ENCODE measurements at places on chromosomes 3 and 15.

- peak; percentile 59 for DNase-seq
Measured at GRCh38 chr3:123096731-123097130, 29.9 kb downstream of the PDIA5 start.

DNA sequence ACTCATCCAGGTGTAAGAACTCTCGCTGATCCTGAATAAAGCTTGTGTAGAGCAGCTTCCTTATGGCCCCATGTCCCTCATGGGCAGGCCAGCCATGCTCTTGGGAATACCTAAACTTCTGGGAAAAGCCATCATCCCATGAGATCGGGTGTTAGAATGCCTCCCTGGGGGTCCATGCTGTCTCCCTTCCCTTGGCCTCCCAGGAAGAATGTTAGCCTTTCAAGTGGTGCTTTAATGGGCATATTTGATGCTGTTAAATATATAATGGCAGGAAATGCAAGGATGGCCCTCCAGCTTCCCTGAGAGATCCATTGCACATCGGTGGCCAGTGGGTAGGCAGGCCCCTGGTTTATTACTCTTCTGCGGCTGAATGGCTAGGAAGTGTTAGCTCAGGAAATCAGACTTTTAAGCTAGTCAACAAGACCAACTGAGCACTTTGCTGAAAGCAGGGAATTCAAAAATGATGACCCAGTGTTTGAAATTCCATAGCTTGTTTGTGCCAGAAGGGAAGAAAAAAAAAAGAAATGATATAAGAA lies 60.5 kb upstream of the LRTM1 start:
- DNase-seq, result no peak

- DNase-seq, result no peak
Measured at GRCh38 chr15:38683382-38684242, 119.0 kb upstream of the RASGRP1 start.

DNA sequence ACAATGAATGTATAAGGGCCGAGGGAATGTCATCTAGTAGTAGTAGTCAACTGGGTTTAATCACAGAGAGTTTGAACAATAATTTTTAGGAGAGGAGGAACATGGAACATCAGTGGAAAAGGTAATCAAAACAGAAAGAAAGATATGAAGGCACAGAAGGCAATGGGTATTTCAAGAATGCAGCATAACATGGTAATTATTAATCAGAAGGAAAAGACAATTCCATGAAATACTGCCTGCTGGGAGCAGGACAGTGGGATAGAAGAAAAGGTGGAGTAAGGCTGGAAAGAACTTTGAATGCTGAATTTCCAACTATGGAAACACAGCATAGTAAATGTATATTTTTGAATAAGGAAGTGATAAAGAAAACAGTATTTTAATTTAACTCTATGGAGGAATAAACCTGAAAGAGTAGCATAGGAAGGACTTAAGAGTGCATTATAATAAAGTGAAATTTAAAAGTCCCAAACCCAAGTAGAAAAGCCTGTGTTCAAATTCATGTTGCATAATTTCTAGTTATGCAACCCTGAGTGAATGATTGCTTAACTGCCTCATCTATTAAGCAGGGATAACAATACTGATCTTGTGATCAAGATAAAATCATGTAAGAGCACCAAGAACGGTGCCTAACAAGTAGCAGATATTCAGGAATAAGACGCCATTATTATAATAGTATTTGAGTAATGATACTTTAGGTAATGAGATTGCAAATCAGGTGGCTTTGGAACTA lies 357.7 kb downstream of the TBC1D5 start:
- DNase-seq, result no peak

DNA sequence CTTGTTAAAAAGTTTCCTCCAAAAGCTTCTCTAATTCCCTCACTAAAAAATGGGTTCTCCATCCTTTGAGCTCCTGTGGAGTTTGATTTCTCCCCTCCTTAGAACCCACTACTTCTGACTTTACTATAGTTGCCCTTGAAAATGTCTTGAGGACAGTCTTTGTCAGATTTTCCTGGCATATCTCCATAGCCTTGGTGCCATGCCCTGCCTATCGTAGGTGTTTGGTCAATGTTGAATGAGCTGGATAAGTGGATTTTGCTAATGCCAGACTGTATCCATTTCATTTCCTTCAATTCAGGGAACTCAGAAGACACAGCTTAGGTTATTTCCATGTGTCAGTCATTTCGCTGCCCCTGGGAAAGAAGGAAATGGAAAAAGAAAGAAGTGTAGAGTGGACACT lies 40.6 kb downstream of the TMEM266 start:
- no peak for DNase-seq

DNA sequence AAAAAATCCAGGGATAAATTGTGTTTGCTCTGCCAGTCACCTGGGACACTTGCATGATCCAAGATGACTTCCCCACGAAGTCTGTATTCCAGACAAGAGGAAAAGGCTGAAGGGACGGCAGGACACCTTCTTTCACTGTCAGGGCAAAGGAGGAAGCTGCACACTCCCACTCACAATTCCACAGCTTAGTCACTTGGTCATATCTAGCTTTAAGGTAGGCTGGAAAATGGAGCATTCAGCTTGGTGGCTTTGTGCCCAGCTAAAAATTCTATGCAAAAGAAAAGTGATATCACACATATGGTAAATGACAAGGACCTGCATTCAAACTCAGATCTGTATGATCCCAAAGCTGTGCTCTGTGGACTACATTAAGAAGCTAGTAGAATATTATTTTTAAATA lies 109.2 kb upstream of the TPM1 start:
- no peak for DNase-seq

DNA sequence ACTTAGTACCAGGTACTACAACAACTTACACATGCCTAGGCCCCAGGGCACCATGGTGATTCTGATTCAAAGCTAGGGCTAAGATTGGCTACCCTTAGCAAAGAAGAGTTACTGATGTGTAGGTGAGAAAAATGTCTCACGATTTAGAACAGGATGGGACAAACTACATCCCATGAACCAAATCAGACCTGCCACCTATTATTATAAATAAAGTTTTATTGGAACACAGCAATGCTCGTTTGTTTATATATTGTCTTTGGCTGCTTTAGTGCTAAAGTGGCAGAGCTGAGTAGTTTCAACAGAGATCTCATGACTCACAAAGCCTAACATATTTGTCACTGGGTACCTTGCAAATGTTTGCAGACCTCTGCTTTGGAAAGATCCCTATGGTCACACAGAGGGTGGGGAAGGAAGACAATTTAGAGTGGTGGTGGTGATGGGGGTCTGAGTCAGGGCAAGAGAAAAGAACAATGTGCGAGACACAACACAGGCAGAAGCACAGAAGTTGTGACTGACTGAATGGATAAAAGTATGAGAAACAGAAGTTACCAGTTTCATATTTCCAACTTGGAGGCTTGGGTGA lies 770.6 kb upstream of the CFAP20DC start:
- DNase-seq, result no peak

GRCh38 chr3:43017004-43017403 lies 37.9 kb downstream of the GASK1A start:
- DNase-seq, result no peak

DNA sequence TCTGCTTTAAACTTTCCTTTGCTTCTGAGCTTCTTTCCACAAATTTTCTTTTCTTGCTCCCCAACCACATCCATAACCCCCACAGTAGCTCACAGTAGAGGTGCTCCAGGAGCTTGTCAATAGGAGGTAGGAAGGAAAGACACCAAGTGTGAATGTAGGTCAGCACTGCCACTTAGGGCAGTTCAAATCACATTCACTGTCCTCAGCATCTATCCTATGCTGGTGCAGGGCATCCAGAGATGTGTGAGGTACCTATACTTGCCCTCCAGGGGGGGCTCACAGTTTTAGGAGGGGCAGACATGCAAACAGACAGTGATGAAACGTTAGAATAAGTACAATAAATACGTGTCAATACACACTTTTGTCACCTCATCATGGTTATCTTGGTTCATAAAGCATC lies 1.5 kb upstream of the SPSB4 start:
- no peak for DNase-seq

DNA sequence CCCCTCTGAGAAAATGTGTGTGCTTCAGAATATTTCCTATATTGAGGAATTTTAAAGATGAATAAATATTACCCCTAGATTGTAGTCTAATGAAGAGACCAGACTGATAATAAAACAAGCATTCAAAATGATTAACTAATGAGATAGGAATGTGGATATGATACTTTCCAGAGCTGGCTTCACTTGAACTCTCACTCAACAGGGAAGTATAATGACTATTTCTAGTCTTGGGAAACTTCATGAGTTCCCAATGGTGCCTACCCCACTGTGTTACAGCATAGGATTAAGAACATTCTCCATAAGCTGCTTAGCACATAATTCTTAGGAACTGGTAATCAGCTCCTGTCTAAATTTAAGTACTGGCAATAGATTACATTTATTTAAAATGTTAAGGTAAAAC lies 261.5 kb upstream of the ZNF385D start:
- DNase-seq, result no peak

DNA sequence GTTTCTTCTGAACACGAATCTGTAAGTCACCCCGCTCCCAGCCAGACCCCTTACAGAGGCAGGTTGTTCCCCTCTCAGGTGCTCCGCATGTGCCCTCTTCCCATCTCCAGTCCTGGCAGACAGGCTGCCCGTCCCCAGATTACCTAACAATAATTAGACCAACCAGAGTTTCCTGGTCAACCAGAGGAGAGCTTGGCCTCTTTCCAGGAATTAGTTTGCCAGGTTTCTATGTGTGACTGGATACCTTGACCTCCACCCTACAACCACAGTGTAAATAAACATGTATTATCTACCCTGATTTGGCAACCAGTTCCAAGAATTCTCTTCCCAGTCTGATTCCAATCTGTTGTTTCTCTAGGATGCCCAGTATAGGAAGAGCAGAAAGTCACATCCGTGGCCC lies 178.0 kb upstream of the UMPS start:
- DNase-seq, result no peak

- DNase-seq, result no peak
Measured at GRCh38 chr3:197021729-197022404, 7.8 kb downstream of the MELTF start.

- DNase-seq, result no peak
Measured at GRCh38 chr15:57677204-57677603, 29.3 kb upstream of the POLR2M start.

- DNase-seq, result no peak
Measured at GRCh38 chr15:96693990-96694517, 363.6 kb downstream of the NR2F2 start.

Measured in ovary (tissue), 10 donors.